AG20443 (cell line): ENCODE measurements at places on chromosomes 4 and X.

DNA sequence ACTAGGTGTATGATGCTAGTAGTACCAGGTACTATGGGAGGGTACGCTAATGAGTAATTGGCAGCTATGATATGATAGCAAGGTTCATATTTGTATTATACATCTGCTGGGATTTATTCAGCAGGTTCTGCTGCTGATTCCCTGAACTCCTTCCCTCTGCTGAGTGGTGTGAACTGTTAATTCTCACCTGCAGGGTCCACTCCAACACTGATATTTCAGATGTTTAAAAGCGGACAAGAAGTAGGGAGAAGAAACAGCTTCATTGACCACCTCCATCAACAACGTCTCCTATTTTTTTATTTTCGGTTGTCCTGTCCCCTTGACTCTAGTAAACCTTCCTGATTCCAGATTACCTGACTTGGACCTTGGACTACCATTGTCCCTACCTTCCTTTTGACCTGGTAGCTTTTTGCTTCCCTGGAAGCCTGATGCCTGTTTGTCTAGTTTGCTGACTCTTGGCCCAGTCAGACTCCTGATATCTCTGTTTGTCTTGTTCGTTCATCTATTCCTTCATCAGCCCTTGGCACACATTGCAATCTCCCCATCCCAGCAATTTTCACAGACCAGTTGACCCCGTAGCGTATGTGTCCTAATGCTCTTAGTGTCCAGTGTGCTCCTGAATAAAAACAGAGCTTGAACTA, 34.0 kb upstream of the RNF128 start:
- no peak for DNase-seq

DNA sequence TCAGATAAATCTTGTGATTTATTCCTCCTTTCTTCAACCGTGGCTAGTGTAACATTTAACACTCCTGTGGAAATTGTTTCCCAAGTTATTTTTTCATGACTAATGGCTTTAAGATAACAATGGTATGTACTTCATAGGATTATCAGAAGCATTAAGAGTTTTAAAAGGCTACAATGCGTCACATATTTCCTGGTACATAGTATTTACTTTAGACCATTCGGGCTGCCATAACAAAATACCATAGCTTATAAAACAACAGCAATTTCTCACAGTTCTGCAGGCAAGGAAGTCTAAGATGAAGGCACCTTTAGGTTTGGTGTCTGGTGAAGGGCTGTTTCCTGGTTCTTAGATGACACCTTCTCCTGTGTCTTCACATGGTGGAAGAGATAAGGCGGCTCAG, 158.6 kb downstream of the PAPSS1 start:
- DNase-seq = no peak

DNA sequence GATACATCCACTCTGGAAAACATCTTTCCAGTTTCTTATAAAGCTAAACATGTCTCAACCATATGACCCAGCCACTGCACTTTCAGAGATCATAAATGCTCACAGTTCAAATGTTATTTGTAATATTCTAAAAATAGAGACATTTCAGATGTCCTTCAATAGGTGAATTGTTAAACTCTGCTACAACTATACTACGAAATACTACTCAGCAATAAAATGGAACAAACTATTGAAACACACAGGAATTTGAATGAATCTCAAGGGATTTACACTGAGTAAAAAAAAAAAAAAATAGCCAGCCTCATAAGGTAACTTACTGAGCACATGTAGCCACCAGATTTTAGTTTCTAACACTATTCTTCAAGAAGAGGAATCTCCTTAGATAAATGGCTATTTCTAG, 253.9 kb downstream of the PCDH18 start:
- no peak for DNase-seq

- DNase-seq = peak; percentile 13
Observed at GRCh38 chrX:72540318-72540717, 32.3 kb downstream of the HDAC8 start.

- DNase-seq = no peak
Observed at GRCh38 chrX:103384672-103385071, 8.3 kb downstream of the BEX3 start.

GRCh38 chr4:131337936-131338335, 1811.2 kb upstream of the PCDH10 start:
- DNase-seq = no peak
